ENCODE measurements at places on chromosomes 2 and 18.

DNA sequence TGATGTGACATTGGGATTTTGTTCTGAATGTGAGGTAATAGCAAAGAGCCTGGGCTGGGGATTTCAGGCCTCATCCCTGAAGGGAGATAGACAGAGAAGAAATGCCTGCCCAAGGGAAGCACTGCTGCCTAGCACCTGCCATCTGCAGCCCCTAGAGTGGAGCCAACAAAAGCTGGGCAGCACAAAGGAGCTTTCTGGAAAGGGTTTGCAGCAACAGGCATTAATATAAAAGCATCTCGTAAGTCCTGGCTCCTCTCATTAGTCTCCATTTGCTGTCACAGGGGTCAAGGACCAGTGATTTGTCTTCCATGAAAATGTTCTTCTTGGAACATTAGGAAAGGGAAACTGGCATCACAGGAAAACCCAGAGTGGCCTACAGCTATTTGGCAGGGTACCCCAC is 157.2 kb upstream of the SLC14A2 start:
- DNase-seq, result no peak

GRCh38 chr2:163345795-163346573 is 389.8 kb downstream of the FIGN start:
- DNase-seq, result no peak

DNA sequence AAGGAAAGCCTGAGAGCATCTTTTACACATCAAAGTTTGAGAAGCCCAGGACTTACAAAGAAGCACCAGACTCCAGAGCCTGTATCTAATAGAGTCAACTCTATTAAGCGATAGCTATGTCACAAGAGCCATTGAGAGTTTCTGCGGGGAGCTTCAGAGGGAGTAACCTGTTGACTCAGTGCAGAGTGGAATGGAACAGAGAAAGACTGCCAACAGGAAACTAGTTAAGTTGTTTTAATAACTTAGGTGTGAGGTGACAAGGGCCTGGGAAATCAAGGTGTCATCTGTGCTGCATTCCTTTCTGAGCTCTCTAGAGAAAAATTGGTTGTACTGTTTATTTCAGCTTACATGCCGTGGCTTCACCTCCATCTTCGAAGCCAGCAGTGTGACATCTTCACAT is 513.8 kb upstream of the POU3F3 start:
- DNase-seq, result no peak

DNA sequence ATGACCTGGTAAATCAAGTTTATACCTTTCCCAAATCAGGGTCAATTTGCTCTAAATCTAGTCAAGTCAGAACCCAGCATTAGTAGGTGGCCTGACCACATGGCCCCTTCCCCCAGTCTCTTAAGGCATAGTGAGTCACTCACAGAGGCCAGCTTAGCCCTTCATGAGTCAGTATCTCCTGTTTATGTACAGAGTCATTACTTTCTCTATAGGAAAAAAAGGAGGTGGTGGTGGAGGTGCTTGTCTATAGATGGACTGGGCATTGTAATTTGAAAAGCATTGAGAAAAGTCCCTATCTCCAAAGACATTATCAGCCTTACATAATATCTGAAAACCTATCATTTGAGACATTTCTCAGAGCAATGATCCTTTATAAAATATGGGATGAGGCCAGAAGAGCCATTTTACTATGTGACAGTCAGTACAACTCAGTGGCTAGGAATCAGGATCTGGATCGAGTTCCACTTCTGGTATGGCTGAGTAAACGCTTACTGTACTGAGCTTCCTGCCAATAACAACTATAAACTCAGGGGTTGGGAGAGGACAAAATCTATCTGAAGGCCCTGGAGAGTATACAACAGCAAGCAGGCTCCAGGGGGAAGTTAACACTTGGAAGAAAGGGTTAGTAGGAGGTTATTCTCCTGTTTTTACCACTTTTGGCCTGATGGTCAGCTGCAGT is 22.5 kb upstream of the SIGLEC15 start:
- no peak for DNase-seq

DNA sequence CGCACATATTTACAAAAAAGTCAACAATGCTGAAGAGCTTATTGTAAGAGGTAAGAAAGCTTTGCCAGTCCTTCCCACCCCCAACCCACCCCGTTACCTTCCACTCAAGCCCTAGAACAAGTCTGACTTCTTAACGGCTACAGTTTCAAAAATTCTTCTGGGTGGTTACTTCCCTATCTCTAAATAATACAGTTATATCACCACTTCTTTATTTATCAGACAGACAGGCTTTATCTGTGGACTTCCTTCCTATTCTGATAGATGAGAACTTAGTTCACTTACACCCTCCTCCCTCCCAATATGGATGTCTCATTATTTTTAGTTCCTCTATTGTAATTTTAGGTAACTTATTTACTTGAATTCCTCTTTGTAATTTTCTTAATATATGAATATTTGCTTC is 26.7 kb upstream of the ACTR3 start:
- DNase-seq, result no peak

DNA sequence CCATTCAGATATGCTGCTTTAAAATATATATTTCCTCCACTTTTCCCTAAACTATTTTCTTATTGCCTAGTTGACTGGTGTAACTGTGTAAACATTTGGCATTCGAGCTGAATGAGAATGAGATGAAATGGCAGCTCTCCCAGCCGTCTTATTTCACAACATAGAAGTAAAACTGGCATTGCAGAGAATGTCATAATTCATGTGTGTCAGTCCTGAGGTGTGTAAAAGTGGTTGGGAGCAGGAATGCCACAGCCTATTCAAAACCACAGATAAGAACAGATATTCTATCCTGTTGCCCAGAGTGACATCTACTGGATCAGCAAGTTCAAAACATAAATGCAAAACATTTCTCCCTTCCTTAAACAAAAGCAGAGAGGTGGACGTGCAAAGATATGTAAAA is 565.5 kb upstream of the CHAC2 start:
- DNase-seq, result no peak

- no peak for DNase-seq
Measured at GRCh38 chr2:221203856-221204255, 368.2 kb downstream of the EPHA4 start.

GRCh38 chr2:103529798-103530502 is 768.1 kb downstream of the TMEM182 start:
- no peak for DNase-seq

- no peak for DNase-seq
Measured at GRCh38 chr2:219897456-219897855, 270.0 kb downstream of the SLC4A3 start.

- no peak for DNase-seq
Measured at GRCh38 chr18:36629138-36629530, 199.7 kb downstream of the TPGS2 start.

DNA sequence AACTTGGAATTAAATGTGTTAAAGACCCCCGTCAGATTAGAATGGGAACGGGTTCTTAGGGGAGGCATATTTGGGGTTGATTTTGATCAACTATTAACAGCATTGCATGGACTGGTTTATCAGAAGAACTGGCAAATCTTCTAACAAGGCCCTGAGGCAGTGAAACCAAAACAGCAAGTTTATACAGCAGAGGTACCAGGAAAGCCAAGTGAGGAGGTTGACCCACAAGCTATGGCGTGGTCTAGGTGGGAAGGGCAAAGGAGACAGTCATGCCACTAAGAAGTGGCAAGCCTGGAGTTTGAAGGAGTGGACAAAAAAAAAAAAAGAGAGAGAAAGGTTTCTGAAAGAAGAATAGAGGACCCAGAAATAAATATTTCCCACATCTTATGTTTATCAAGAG is 187.0 kb downstream of the MREG start:
- DNase-seq, result no peak

DNA sequence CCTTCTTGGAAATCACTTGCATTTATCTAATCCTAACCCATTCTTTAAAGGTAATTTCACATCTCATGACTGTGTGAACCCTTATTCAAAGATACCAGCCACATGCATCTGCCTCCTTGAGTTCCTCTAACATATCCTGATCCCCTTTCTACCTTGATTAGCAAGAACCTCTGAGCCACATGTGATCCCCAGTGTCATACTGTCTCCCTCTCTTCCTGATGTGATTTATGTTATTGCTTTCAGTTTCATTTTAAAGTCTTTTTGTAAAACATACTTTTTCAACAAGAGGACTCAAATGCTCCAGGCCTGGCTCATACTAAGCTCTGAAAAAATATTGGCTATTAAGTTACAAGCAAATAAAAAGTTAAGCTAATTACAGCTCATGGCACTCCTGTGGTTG is 470.1 kb downstream of the DLGAP1 start:
- DNase-seq, result no peak

DNA sequence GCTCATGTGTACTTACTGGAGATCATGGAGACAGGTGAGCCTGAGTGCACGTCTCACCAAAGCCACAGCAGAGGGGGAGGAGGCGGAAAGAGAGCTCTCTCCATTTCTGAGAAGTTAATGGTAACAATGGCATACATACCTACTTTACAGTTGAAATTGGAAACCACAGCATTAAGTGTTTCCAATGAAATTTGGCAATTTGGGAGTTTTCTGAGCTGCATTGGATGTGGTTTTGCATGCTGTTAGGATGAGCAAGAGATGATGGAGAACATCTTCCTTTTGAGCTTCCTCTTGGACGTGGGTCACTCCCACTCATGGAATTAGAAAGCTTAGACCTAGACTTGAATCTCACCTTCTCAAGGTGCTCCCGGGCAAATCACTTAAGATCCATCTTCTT is 25.5 kb upstream of the IL37 start:
- no peak for DNase-seq

DNA sequence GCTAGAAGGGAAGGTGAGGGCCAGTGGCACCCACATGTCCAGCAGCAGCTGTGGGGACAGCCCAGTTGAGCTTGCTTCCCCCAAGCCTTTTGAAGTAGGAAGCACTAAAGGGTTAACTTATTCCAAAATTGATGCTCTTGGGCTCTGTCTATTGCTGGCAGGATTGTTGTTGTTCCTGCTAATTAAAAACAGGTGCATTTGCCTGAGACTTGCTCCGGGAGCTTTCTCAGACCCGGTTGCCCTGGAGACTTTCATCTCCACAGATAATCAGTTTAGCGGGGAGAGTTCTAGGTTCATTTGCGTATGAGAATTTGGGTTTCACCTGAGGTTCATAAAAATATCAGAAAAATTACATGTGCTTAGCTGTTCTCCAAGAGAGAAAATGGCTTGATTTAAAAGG is 277.3 kb downstream of the LRATD1 start:
- no peak for DNase-seq

DNA sequence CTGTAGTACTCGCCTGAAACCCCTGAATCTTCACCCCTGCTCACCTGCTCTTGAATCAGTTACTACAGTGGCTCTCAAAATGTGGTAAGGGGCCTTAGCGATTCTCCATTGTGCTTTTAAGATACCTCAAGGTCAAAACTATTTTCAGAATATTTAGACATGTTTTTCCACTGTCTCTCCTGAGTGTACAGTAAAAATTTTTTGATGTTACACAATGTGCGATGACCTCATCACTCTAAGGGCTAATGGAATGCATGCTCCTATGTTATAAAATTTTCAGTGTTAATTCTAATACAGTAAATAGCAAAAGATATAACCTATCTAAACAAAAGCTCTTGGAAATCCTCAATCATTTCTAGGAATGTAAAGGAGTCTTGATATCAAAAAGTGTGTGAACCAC is 336.9 kb upstream of the PKDCC start:
- DNase-seq, result no peak

- no peak for DNase-seq
Measured at GRCh38 chr2:190504912-190505311, 29.6 kb downstream of the NEMP2 start.

- no peak for DNase-seq
Measured at GRCh38 chr2:230155359-230155758, 64.4 kb downstream of the SP110 start.
